ENCODE measurements at places on chromosomes 5 and 9.

DNA sequence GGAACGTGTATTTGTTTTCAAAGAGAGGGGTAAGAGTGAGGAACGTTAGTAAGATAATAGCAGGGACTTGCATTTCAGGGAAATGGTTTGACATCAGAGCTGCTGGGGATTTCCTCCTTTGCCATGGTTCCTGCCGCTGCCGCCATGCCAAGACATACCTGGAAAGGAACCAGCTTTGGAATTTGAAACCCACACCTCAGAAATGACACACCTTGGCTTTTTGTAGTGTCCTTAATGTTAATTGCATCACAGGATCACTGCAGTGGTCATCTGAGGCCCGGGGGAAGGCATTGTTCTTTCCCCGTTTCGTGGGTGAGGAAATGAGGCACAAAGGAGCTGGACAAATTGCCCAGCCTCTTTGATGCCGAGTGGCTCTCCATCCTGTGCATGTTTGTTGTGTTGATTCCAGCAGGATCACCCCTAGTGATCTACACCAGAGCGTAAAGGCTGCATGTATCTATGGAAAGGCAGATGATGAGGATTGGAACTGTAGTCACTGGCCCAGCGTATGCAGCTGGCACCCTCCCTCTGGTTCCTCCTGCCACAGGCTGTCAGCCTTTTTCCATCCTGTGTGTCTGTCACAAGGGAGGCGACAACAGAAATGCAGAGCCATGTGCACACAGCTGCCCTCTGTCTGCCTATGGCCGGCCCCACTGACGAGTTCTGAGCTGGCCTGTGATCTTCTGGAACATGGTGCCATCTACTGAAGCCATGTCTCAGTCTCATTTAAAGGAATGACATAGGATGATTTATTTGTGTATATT is 37.8 kb downstream of the SLC46A2 start:
- DNase-seq, result no peak

DNA sequence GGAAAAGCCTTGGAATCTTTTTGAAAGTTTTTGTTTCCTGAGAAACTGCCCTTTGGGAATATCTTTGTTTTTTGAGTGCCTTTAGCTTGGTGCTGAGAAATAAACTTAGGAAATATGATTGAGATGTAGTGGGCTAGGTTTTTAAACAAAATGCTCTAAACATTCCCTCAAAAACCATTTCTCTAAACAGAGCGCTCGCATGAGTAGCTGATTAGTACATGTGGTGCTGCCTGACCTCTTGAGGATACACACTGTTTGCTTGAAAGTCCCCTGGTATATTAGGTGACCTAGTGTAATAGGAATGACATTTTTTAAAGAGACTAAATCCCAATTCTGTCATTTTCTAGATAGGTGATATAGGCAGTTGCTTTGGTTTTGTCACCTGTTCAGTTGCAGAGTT is 132.3 kb downstream of the ADAMTSL1 start:
- DNase-seq, result peak; percentile 6

GRCh38 chr5:58851571-58851970 is 268.7 kb downstream of the RAB3C start:
- DNase-seq, result no peak

DNA sequence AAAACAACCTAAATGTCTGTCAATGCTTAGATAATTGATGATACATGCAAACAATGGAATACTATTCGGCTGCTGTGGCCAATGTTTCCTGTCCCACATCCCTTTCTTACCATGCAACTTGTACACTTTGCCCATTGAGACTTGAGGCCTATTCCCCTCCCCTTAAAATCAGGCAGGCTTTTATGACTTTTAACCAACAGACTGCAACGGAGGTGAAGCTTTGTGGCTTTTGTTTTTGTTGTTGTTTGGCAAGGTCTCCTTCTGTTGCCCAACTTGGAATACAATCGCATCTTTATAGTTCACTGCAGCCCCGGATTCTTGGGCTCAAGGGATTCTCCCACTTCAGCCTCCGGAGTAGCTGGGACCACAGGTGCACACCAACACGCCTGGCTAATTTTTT is 5.8 kb upstream of the SLC26A2 start:
- DNase-seq, result no peak

GRCh38 chr5:67576112-67576511 is 379.5 kb upstream of the CD180 start:
- no peak for DNase-seq

DNA sequence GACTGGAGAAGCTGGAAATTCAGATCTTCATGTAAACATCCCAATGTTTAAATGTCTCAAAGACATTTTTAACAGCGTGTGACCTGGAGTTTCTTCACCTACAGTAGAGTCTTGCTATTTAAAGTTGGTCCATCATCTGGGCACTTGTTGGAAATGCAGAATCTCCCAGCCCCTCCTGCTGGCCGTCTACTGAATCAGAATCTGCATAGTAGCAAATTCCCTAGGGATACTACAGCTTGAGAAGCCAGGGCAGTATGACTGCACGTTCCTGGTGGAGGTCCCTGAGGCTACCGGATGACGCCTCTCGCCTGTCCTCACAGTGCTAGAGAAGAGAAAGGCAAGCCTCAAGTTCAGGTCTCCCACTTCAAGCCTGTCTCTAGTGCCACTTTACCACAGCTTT is 15.7 kb downstream of the SAP30L start:
- peak; percentile 1 for DNase-seq

DNA sequence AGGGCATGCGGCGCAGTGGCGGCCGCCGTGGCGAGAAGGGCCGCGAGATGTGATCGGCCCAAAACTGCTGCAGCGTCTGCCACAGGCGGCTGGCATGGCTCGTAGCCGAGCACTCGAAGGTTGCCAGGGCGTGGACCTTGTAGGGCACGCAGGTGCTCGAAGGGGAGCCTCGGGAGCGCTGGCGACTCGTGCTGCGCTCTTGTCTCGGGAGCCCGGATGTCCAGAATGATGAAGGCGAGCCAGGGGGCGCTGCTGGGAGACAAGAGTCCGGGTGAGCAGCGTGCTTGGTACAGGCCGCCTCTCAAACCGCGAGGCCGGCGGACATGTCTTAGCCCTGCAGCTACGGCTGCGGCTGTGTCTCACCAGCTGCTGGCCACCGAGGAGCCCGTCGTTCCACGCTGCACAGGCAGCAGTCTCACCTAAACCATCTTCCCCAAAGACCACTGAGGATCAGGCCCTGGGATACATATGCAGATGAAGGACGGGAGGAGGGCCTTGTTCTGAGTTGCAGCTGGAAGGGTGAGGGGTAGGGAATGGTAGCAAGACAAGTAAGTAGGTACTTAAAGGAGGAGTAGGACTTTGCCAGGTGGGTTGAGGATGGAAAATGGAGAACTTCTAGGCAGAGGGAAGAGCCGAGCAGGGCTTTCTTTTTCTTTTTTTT is 1.7 kb downstream of the CBY3 start:
- no peak for DNase-seq

- no peak for DNase-seq
Measured at GRCh38 chr9:104944356-104944755, 16.4 kb upstream of the ABCA1 start.

DNA sequence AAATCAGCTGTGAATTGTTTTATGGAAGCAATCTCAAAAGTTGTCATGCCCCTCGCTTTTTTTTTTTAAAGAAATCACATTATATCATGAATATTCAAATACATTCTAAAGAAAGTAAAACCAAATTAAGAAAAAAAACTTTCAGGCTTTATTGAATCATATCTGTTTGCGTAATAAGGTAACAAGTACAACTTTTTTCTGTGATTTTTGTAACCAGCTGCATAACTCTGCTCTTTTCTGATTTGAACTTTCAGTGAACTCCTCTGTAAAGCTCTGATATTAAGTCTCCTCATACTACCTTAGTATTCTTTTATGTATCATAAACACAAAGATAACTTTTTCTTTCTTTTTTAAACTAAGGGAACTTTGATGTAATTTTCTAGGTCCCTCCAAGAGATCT is 65.3 kb downstream of the CWC27 start:
- no peak for DNase-seq

GRCh38 chr5:172585114-172585513 is 55.9 kb upstream of the NEURL1B start:
- no peak for DNase-seq

DNA sequence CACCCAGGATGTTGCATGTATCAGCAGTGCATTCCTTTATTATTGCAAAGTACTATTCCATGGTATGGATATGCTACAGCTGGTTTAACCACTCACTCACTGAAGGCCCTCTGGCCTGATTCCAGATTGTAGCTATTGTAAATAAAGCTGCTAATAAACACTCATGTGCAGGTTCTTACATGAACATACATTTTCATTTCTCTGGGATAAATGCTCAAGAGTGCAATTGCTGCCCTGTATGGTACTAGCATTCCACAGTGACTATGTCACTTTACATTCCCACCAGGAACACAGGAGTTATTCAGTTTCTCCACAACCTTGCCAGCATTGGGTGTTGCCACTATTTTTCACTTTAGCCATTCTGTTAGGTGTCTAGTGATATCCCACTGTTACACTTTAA is 267.6 kb downstream of the SPOCK1 start:
- no peak for DNase-seq

DNA sequence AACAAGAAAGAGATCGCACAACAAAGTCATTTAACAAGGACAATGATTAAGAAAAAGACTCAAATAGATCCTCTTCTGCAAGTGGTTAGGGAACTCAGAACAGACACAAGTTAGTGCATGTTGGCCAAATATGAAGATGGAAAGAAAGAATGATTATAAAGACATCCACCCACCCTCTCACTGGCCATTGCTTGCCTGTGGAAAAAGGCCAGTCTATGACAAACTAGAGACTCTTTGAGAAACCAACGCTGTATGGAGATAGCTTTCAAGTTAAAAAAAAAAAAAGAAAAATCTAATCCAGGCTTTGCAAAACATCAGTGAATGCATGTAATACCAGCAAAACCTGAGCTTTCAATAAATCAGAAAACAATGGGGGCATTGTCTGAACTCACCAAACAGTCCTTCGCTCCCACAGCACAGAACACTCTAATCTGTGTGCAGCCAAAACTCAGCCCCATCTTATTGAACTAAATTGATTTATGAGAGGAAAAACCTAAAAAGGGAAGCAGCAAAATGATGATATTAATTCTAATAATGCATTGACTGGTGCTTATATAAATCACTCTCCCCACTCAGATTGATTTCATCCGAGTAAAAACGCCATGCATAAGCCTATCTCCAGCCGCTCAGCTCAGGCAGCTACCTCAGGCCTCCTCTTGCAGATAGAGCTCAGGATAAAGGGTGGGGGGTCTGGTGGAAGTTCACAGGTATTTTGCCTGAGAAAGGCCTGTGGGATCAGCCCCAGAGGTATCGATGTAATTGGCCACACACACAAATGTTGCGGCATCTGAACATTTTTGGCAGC is 547.1 kb downstream of the CCDC171 start:
- DNase-seq, result no peak

DNA sequence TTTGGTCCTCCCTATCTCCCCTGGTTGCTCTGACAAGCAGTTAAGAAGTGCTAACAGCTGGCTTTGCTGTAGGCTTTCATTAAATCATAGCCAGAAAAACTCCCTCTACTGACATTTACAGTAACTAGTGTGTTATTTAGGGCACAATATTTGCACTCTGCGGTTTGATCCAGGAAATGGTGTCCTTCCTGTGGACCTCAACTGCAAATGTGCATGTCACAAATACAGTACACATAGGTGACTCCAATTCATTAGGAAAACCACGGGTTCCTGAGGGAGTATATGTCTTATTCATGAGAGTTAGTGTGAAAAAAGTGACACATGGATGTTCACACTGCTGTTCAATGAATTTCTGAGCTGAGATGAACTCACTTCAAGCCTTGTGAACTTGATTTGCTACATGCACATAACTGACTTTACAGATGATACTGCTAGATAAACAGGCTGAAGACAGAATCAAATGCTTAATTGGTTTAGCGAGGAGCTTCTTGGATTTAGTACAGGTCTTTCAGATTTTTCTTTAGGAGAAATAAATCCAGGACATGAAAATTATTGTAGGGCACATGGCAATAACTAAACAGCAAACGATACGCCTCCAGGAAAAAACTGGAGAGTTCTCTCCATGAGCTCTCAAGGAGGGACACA is 281.5 kb downstream of the EFNA5 start:
- DNase-seq, result peak; percentile 37

GRCh38 chr9:25636026-25636425 is 42.2 kb downstream of the TUSC1 start:
- no peak for DNase-seq

- DNase-seq, result no peak
Measured at GRCh38 chr5:135221187-135221473, 177.9 kb downstream of the MACROH2A1 start.

- DNase-seq, result no peak
Measured at GRCh38 chr5:129963359-129963758, 59.1 kb downstream of the CHSY3 start.

DNA sequence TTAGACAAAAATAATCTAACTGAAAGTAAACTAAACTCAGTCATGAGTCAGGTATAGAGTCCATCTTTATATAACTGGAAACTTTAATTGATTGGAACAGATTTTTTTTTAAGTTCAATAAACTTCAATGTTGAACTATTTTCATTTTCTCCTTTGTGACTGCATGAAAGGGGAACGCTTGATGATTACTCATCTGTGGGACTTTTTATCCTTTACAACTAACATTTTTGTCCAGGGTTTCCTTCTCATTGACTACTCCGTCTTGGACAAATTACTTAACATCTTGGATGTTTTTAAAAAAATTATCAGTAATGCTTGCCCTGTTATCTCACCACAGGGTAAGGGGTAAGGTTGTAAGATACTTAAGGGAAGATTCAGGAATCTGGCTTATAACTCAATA is 1658.4 kb downstream of the MAT2B start:
- DNase-seq, result no peak

DNA sequence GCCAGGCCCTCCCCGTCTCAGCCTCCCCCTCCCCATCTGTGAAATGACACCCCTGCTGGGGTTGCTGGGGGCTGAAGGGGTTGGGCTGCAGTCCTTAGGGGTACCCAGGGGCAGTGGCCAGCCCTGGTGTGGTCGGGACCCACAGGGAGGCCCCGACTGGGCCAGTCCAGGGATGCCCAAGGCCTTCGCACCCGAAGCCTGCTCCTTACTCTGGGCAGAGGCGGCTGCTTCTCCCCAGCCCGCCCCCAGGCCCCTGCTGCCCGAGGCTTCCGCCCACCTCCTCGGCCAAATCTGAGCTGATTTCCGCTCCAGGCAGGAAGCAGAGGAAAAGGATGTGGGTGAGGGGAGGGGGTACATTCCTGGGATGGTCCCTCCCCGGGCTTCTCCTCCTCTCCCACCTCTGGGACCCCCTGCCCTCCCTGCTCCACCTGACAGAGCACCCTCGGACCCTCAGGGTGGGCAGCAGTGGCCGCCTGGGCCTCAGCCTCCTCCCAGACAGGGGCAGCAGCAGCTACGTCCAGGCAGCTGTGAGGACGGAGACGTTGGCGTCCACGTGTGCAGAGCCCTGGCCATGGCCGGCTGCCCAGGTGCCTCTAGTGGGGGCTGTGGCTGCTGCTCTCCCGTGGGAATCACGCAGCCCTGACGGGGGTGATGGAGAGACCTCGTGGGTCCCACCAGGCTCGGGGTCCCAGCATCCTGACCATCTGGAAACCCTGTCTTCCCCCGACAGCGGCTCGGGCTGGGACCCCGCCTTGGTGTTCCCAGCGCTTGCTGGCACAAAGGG is 4.2 kb upstream of the NRARP start:
- DNase-seq, result no peak

- DNase-seq, result no peak
Measured at GRCh38 chr5:20636686-20637085, 648.7 kb upstream of the CDH18 start.

GRCh38 chr9:120368799-120369198 is 211.2 kb downstream of the CDK5RAP2 start:
- peak; percentile 15 for DNase-seq

- no peak for DNase-seq
Measured at GRCh38 chr9:132233138-132233537, 71.3 kb downstream of the NTNG2 start.

- DNase-seq, result no peak
Measured at GRCh38 chr9:34046784-34047379, 1.8 kb downstream of the UBAP2 start.

- peak; percentile 43 for DNase-seq
Measured at GRCh38 chr5:72271702-72272101, 48.3 kb downstream of the MRPS27 start.

Data from NCI-H2171 treated with DMSO at 0.1 percent for 48 hours (cell line).